ENCODE measurements at places on chromosomes 13 and 19. TPM values are rescaled to one million over a fixed set of nuclear protein-coding genes. Genes with fewer than 3 reads are reported as not detected.

SPRED3 gene
- 2.3 TPM for total RNA-seq

SPACA4 gene
- total RNA-seq, result not detected

C19orf44 gene
- total RNA-seq, result 11.2 TPM

ADAMTSL5 gene
- 48.3 TPM for total RNA-seq

FSTL3 gene
- total RNA-seq, result 108 TPM

ATF5 gene
- 26.0 TPM for total RNA-seq

NLRP4 gene
- total RNA-seq, result not detected

PGLYRP1 gene
- 3.2 TPM for total RNA-seq

SRRM5 gene
- total RNA-seq, result 0.58 TPM

PGPEP1 gene
- total RNA-seq, result 49.6 TPM

SMG9 gene
- 41.1 TPM for total RNA-seq

SH2D3A gene
- 0.45 TPM for total RNA-seq

NANOS2 gene
- not detected for total RNA-seq

CBY2 gene
- not detected for total RNA-seq

IL17D gene
- 4.9 TPM for total RNA-seq

MAB21L1 gene
- total RNA-seq, result 1.5 TPM

GARIN5A gene
- total RNA-seq, result 0.45 TPM

RGCC gene
- total RNA-seq, result 138 TPM

KLK8 gene
- total RNA-seq, result 1.8 TPM

MUC16 gene
- 1.3 TPM for total RNA-seq

RCBTB1 gene
- total RNA-seq, result 18.9 TPM

UBE2L5 gene
- 0.22 TPM for total RNA-seq

CYP2A7 gene
- total RNA-seq, result not detected

CTU1 gene
- total RNA-seq, result 6.1 TPM

URAD gene
- total RNA-seq, result not detected

SOX1 gene
- not detected for total RNA-seq

MIER2 gene
- 24.5 TPM for total RNA-seq

MBD3L5 gene
- total RNA-seq, result not detected

ZNF816 gene
- total RNA-seq, result 10.7 TPM

RAB3A gene
- total RNA-seq, result 2.9 TPM

GPR12 gene
- 0.53 TPM for total RNA-seq

TSC22D1 gene
- 225 TPM for total RNA-seq

IGFL1 gene
- total RNA-seq, result not detected

CEACAM16 gene
- not detected for total RNA-seq

C19orf73 gene
- 0.67 TPM for total RNA-seq

PLIN4 gene
- total RNA-seq, result 58.1 TPM

GNA15 gene
- 9.5 TPM for total RNA-seq

All from sciatic nerve (tissue), 2 donors.